CD4-positive, alpha-beta memory T cell (primary cell): ENCODE measurements at places on chromosomes 11 and 22. TPM values are rescaled to one million over a fixed set of nuclear protein-coding genes. Genes with fewer than 3 reads are reported as not detected.
A peak's percentile ranks its signal among the peaks of the same experiment; 100 is the strongest.

DNA sequence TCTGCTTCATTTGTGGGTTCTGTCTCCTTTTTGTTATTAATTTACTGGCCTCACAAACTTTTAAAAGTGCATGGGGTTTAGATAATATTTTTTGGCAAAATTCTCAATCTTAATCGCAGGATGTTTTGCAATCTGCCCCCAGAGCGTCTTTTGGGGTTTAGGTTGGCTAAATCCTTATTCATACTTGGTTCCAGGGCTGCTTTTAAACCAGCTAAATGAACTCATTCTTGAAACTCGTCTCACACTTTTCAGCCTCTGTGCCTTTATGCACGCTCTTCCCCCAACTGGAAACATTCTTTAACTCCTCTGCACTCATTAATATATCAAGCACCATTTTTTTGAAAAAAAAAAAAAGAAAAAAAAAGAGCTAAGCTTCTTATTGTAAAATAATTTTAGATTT, 131.7 kb downstream of the KIF18A start:
- DNase-seq, result no peak

GRCh38 chr11:130535520-130535919, 87.1 kb downstream of the ADAMTS15 start:
- DNase-seq, result no peak

OR4D5 gene
- polyA plus RNA-seq, result not detected

ADORA2A gene
- 74.7 TPM for polyA plus RNA-seq

GRCh38 chr11:133900176-133901105, 55.1 kb upstream of the SPATA19 start:
- DNase-seq, result no peak

GRCh38 chr11:12526789-12527188, 147.4 kb upstream of the TEAD1 start:
- DNase-seq, result no peak

GRCh38 chr11:2892215-2892966, 6.8 kb upstream of the CDKN1C start:
- DNase-seq, result peak; percentile 59

- no peak for DNase-seq
Measured at GRCh38 chr22:45190202-45190872, 26.6 kb downstream of the NUP50 start.

DNA sequence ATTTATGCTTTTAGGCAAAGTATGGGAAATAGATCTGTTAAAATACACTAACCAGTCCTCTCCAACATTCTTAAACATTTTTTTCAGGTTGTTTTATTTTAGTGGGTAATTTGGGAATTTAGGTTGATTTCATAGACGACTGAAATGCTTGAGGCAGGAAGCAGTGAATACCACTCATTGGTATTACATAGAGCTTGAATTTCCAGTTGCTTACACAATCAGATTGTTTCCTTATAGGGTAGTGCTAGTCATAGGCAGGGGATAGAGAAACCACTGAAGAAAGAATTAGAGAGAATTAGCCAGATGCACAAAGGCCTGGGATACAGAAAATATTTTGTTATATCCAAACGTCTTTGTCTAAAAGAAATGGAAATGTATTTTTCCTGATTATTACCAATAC, 23.9 kb upstream of the LYVE1 start:
- DNase-seq, result no peak

GRCh38 chr11:9765320-9766101, 101.6 kb downstream of the SWAP70 start:
- DNase-seq, result no peak

GRCh38 chr22:24406322-24407277, 20.8 kb upstream of the ADORA2A start:
- no peak for DNase-seq

- DNase-seq, result no peak
Measured at GRCh38 chr11:8387141-8387540, 123.5 kb upstream of the LMO1 start.

GRCh38 chr11:88284336-88285050, 53.0 kb downstream of the CTSC start:
- no peak for DNase-seq

GPHA2 gene
- polyA plus RNA-seq, result not detected

PNPLA3 gene
- polyA plus RNA-seq, result not detected

DNA sequence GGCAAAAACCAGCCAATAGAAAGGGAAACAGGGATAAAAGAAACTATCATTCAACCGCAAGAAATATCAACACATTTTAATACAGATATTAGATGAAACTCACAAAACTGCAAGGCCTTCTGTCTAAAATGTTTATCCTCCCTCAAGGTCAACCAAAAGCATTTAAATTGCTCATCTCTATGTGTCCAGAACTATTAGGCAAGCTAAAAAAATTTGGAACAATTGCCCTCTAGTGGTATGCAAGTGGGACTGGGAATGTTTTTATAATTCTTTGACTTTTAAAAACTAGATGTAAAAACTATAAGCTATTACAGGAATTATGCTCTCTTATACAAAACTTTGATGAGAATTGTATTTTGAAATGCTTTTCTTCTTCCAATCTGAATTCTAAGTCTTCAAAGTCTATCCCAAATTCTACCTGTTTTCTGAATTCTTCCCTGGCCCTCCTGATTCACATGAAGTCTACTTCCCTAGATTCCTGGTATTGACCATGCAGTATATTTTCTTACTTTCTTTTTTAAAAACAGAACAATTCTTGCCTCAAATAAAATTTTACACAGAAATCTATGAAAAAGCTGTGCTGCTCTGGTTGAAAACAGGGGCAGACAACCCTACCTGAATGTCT, 4.9 kb downstream of the CWC15 start:
- DNase-seq, result no peak

- DNase-seq, result no peak
Measured at GRCh38 chr11:117824571-117825537, at the start of gene FXYD2. FXYD2 (minus strand) TSS chr11:117824744; CDS start chr11:117824678, 66 bp downstream.

FAM83F gene
- polyA plus RNA-seq, result not detected

SLC25A45 gene
- polyA plus RNA-seq, result 7.2 TPM

RHOD gene
- 0.79 TPM for polyA plus RNA-seq

DNA sequence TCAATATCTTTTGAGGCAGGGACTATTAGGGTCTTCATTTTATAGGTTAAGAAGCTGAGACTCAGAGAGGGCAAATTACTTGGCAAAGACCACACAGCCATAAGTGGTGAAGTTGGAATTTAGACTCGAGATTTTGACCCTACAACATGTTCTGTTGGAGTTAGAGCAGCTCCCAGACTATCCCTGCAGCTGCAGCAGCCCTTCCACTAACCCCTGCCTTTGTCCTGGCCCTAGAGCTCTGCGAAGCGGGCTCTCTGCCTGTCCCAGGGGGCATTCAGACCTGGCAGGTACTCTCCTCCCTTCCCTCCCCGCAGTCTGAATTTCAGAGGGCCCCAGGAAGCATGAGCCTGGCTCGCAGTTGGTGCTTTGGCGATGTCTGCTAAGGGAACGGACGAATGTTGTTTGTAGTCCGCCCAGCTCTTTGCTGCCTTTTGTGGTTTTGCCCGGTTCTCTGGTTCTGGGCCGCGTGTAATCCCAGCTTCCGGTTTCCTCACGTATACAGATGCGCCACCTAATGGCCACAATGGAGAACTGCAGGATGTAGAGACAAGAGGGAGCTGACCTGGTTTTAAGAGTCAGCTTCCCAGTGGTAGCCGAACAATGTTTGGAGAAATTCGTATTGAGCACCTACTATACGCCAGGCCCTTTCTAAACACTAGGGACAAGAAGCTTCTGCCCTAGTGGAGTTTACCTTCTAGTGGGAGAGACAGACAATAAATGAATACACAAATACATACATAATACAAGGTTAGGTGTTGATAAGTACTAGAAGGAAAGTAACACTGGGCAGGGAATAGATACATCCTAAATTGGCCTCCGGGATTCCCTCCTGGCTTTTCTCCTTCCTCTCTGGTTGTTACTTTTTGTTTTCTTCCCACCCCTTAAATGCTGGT, 125.2 kb downstream of the ST3GAL4 start:
- DNase-seq, result peak; percentile 65

DNA sequence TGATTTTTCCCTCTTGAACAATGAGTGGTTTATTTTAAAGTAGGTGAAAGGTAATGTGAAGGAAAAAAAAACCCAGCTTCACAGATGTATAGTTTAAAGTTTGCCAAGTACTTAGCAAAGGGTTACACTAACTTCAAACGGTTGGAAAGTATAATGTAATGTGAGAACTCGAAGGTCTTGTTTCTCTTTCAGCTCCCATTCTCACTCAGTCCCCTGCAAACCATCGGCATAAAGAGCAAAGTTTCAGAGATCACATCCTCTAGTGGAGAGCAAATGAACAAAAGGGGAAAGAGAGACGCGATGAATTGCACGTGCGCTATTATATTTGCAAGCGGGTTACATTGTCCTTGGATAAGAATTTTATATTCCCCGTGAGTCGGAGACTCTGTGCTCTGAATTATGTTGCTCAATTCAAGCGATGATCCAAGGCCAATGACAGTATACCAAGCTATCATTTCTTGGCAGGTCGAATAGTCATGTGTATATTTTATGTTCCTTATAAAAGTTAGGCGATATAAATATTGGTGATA, 37.6 kb upstream of the BIRC3 start:
- no peak for DNase-seq

OR8D1 gene
- polyA plus RNA-seq, result not detected

FXYD2 gene
- polyA plus RNA-seq, result 3.5 TPM

BARX2 gene
- polyA plus RNA-seq, result not detected

ZNF215 gene
- polyA plus RNA-seq, result not detected

DNA sequence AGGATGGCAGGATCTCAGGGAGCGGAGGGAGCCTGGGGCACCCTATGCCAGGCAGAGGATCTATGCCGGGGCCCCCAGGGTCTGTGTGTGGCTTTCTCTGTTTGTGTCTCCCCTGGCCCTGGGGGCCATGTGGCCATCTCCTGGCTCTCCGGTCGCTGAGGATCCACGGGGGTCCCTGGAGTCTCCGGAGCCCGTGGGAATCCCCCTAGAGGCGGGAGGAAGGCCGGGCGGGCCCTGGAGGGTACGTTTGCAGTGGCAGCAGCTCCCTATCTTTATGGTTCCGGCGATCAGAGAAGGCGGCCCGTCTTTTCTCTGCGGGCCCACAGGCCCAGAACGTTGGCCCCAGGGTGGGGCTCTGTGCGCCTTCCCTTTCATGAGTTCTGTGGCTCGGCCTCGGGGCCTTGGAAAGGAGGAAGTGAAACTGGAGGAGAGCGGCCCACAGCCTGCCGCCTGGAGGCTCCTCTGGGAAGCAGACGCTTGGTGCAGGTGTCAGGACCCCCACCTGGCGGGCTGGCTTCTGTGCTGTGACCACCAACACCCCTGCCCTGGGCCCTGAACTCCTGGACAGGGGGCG, 82.1 kb downstream of the KCNQ1 start:
- DNase-seq, result peak; percentile 8

DTX4 gene
- polyA plus RNA-seq, result 0.76 TPM

APOC3 gene
- not detected for polyA plus RNA-seq

DNA sequence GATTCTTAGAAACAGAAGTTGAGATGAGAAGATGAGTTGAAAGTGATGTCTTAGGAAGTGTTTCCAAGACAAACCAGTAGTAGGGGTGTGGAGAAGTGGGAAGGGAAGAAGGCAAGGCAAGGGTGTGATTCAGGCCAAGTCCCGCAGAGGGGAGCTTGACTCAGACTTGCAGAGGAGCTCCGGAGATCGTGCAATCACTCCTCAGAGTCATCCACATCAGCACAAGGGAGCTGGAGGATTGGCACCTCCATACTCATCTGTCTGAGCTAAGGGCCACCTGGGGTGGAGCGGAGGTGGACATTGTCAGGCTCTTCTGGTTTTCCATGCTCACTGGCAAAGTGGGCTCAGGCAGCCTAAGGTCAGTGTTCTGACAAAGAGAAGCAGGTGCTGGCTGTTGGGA, 44.4 kb downstream of the CHRDL2 start:
- DNase-seq, result no peak

OMP gene
- polyA plus RNA-seq, result not detected

CARD18 gene
- polyA plus RNA-seq, result not detected

GRCh38 chr11:117686711-117687110, 110.3 kb downstream of the DSCAML1 start:
- DNase-seq, result no peak

PAMR1 gene
- not detected for polyA plus RNA-seq

- no peak for DNase-seq
Measured at GRCh38 chr11:83840326-83840725, 554.2 kb upstream of the CCDC90B start.
